ENCODE measurements at places on chromosomes 13 and 19. TPM values are rescaled to one million over a fixed set of nuclear protein-coding genes. Genes with fewer than 3 reads are reported as not detected.

Gene DACH1
- total RNA-seq, result not detected

Gene GPR183
- total RNA-seq, result not detected

Gene ZNF723
- not detected for total RNA-seq

Gene ADM5
- 5.7 TPM for total RNA-seq

Gene PSG11
- total RNA-seq, result not detected

Gene ZNF471
- 0.09 TPM for total RNA-seq

Gene ZNF256
- total RNA-seq, result 1.3 TPM

Gene LSR
- 9.1 TPM for total RNA-seq

Gene GAS6
- 8.3 TPM for total RNA-seq

Gene CBY2
- total RNA-seq, result 0.14 TPM

Gene GJA3
- total RNA-seq, result 1.3 TPM

Measured in A549 treated with dexamethasone at 1 μM for 4 hours (cell line).